ENCODE measurements at places on chromosomes 3 and 15.

- DNase-seq, result no peak
Measured at GRCh38 chr3:118977671-118978392, 56.8 kb downstream of the IGSF11 start.

GRCh38 chr3:63875510-63875909, 11.8 kb downstream of the ATXN7 start:
- no peak for DNase-seq

DNA sequence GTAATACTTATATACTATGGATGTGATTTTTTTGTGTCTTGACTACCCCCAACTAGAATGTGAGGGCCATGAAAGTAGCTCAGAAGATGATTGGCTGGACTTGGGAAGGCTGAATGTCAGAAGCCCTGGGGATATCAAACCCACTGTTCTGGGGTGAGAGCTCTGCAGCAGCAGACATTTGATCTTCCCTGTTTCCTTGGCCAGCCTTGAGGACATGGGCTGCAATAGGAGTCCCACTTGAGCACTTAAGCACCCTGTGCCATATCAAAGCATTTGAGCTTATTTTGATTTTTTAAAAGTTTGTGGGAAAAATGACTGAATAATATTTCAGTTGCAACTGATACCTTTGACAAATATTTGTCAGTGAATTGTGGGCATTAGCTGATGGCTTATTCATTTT, 21.7 kb downstream of the GTF2E1 start:
- no peak for DNase-seq

GRCh38 chr15:89015412-89016097, 72.7 kb upstream of the ABHD2 start:
- no peak for DNase-seq

DNA sequence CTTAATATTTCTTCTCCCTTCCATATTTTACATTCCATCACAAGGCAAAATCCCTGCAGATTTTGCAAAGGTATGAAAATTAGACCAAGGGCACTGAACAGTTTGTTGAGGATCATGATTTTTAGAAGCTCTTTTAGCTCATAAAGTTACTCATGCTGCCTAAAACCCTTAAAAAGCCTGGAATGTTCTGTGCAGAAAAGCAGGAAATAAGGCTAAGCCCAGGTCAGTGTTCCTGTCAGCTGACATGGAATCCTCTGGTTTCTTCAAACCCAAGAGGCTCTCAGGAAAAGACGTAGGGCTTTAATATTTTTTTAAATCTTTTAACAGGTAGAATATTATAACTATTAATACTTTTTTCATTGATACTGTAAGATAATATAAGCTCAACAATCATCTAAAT, 8.2 kb downstream of the CBLB start:
- DNase-seq, result no peak

DNA sequence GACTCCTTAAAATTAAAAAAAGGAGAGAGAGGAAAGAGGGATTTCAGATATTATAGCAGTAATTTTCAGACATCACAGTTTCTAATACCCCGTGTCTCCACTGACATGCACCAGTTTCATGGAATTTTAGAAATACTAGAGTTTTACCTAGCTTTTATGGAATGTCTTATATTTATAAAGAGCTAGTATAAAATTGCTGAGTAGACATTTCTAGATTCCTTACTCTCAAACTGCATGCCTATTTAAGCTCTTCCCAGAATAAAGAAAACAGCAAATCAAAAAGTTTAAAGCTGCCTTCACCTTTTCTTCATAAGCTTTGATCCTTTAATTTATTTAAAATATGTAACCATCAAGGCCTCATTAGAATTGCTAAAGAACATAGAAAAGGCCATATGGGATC, 247.4 kb upstream of the IL12A start:
- DNase-seq, result no peak

GRCh38 chr3:173945806-173946205, 548.3 kb downstream of the NLGN1 start:
- DNase-seq, result no peak

DNA sequence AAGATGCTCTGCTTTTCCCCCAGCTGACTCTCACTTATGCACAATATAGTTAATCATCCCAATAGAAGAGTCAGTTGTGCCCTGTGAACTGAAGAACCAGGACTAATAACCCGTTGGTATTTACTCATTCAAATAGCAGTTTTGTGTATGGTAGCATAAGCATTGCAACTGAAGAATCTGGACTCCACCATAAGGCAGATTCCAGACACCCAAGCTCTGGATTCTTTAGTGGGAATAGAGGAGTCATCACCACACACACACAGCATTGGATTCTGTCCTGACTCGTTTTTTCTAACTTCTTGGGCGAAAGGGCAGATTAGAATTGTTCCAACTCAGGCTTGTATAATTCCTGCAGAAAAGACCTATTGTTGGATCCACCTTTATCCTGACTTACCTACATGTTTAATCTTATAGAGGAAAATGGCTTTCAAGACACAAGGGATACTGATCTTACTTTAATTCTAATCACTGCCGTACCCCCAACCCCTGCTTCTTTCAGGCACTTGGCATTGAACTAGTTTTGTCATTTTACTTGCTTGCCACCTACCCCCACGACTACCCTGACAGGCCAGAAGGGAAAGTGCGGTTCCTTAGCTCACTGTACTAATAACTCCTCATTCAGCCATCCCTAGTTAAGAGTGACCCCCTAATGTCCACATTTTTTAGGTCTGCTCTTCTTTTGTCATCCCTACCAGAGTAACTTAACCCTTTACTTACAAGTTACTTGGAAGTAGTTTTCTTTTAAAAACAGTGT, 42.3 kb downstream of the NKIRAS1 start:
- no peak for DNase-seq

DNA sequence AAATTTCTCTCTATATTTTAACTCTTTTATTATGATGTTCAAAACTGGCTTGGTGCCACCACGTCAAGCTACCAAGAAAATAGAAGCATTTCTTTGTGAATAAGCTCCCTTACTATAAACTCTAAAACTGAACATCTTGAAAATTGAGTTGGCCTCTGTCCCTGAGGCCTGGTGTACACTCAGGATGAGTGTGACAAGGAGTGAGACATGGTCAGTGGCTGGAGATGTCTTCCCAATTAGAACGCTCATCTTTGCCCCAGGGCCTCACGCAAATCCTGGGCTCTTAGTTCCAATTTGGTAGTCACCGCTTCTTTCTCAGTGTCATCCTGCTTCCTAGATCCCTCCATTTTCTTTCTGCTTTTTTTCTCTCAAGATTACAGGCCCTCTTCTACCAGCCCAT, 26.2 kb downstream of the SLC2A2 start:
- DNase-seq, result no peak

- no peak for DNase-seq
Measured at GRCh38 chr15:50135031-50135551, 16.1 kb upstream of the ATP8B4 start.

DNA sequence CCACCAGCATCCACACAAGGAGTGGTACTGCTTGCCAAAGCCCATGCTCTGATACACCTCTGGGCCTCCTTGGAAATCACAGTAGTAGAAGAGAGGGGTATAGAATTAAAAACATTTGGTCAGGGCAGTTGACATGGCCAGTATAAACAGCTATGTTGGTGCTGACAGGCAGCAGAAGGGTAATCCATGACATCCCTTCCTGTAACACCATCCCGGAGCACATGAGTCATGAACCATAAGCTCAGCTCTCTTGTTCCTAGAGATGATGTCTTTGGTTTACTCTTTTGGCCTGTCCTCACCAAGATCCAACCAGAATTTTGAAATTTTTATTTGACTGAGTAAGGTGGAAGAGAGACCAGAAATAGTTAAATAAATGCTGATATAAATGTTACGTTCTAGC, 132.6 kb upstream of the CTDSPL start:
- DNase-seq, result no peak

DNA sequence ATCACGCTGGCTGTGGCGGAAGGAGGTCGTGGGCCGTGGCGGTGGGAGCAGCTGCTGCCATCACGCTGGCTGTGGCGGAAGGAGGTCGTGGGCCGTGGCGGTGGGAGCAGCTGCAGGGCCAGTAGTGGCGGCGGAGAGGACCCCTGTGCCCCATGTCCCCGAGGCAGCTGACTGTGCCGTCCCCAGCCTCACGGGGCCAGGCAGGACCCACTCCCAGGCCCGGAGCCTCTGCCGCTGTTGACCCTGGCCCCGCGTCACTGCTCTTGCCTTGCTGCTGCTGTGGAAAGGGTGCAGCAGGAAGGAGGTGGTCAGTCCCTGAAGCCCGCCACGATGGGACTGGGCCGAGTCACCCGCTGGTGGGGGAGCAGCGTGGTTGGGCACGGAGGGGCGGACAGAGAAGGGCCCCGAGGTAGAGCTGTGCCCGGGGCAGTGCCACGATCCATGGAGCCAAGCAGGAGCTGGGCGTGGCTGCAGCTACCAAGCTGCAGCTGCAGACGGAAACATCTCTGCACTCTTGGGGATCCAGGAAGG, 71.2 kb downstream of the GLB1 start:
- no peak for DNase-seq

GRCh38 chr3:161602475-161602874, 105.9 kb downstream of the OTOL1 start:
- no peak for DNase-seq

DNA sequence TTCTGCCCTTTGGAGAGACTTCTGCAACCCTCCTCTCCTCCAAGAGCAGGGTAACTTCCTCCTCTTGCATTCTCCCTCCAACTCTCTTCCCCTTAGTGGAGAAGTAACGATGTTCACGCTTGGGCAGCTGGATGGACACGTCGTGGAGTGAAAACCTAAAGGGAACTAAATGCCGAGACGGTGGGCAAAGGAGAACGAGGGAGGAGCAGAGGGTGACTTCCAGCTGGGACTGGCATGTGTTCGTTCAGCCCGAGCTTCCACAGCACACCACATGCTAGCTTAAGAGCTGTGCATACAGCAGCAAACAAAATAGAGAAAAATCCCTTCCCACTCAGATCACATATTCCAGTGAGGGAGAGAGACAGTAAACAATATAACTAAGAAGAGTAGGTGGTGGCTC, 179.8 kb downstream of the SLCO3A1 start:
- DNase-seq, result no peak

GRCh38 chr15:40843261-40843884, 475 bp upstream of the SPINT1 start:
- DNase-seq, result no peak

DNA sequence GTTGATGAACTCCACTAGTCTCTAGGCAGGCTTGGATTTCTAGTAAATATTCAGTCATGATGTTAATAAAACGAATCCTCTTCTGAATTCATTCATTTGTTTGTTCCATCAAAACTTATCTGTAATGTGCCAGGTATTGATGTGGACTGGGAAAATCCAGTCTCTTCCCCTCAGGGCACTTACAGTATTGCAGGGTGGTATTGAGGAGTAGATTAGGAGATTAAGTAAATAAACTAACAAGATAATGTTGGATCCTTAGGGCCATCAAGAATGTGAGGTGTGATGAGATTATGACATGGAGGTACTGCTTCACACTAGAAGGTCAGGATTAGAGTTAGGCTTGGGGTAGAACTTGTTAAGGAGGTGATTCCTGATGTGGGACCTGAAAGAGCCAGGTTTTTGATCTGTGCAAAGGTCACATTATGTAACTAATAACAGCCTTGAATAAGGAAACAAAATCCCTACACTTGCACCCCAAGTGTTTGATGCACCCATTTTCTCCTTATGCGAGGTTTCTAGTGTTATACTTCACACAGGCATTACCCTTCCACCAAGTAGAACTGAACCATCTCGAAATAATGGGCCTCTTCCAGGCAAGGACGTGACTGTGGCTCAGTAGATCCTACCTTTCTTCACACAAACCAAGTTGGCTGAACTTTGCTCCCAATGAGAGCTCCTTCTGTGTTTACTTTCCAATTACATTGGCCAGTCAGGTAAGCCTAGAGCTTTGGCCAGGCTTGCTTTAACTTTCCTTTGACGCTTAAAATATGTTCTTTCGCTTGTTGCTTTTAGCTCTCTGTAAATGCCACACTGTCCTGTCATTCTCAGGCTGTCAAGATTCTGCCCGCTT, 16.7 kb downstream of the MCTP2 start:
- no peak for DNase-seq

DNA sequence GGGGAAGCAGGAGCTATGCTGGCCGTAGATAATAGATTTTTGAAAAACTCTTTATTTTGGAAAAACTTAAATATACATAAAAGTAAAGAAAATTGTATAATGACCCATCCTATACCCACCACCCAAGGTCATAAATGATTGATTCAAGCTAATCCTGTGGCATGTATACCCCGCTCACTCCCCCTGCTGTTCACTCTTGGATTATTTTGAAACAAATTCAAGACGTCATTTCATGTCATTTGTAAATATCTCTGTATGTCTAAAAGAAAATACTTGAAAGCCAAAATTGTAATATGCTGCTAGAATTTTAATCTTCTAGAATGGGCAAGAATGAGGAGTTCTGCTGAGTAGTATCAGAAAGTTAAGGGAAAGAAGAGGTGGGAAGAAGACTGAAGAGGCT, 241.7 kb downstream of the FEZF2 start:
- DNase-seq, result no peak

DNA sequence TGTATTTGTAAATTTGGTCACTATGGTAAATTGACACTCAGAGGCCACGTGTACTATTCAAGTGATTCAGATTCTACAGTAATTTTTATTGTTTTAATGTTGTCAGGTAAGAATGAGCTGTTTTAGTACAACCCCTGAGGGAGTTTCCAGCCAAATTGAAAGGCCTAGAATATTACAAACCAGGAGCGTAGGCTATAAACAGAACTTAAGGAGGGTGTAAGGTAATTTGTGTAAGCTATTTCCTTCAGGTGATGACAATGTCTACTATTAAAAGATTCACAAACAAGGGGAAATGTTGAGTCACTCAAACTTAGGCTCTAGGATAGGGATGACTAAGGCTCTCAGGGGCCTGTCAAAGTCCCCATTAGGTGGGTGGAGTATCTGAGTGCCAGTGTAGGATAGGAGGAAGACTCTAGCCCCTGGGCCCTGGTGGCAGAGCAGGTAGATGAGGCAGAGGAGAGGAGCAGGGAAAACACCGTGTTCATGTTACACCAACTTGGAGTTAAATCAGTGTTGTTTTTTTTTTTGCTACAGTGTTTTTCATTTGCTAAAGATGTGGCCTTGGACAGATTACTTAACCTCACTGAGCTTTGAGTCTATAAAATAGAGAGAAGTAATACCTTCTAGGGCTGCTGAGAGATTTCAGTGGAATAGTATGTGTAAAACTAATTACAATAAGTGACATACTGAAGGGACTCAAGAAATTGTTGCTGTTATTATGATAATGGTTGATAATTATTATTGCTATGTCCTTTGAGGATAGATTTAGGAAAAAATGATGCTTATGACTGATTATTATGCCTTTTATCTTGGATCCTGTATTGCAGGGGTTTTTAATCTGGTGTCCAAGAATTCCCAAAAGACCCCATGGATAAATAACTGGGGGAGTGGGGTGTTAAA, 10.3 kb downstream of the TM4SF1 start:
- no peak for DNase-seq

DNA sequence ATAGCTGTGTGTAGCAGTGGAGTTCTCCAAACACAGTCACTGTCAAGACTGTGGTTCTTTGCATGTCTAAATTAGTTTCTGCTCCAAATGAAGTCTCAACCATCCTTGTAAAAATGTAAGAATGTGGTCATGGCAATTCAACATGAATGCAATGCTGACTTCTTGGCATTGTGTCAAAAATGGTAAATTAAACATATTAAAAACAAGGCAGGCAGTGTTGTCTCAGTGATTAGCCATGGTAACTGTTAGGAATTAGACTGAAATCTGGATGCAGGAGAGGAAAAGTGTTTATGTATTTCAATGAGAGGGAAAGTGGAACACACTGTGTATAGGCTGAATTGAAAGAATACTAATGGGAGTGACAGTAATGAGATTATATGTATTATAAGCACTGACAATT, 597.2 kb downstream of the EDEM1 start:
- DNase-seq, result no peak

- no peak for DNase-seq
Measured at GRCh38 chr3:174340624-174341587, 518.2 kb upstream of the NAALADL2 start.

- DNase-seq, result no peak
Measured at GRCh38 chr3:128488991-128489673, 3.9 kb downstream of the GATA2 start.

Measured in activated CD8-positive, alpha-beta memory T cell treated with anti-CD3 and anti-CD28 coated beads for 4 hours (primary cell).